ENCODE measurements at places on chromosomes 16 and 17.

GRCh38 chr16:15141586-15141985 lies 47.5 kb upstream of the RRN3 start:
- no peak for DNase-seq

- no peak for DNase-seq
Observed at GRCh38 chr16:63466-63865, 9.0 kb downstream of the RHBDF1 start.

- DNase-seq, result no peak
Observed at GRCh38 chr17:73503560-73503959, 140.7 kb downstream of the SDK2 start.

- no peak for DNase-seq
Observed at GRCh38 chr17:55708175-55708974, 14.3 kb downstream of the TMEM100 start.

GRCh38 chr17:10772425-10773380 lies 31.2 kb downstream of the TMEM238L start:
- DNase-seq, result no peak

GRCh38 chr16:10080051-10080772 lies 102.0 kb downstream of the GRIN2A start:
- no peak for DNase-seq

DNA sequence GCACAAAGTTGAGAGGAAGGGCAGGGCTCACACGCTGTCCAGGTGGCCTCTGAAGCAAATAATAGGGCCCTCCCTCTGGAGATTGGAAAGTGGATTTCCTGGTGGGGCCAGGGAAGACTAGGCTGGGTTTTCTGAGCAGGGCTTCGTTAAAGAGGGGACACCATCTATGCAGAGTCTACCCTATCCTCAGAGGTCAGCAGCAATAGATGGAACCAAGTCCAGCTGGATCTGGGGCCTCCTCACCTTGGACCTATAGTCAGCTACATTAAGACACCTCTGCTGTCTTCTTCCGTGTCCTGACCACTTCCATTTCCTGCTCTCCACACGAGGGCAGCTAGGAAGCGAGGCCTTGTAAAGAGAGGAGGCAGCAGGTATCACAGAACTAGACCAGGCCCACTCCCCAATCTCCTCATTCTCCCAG lies 14.7 kb upstream of the ST6GALNAC1 start:
- DNase-seq, result no peak

DNA sequence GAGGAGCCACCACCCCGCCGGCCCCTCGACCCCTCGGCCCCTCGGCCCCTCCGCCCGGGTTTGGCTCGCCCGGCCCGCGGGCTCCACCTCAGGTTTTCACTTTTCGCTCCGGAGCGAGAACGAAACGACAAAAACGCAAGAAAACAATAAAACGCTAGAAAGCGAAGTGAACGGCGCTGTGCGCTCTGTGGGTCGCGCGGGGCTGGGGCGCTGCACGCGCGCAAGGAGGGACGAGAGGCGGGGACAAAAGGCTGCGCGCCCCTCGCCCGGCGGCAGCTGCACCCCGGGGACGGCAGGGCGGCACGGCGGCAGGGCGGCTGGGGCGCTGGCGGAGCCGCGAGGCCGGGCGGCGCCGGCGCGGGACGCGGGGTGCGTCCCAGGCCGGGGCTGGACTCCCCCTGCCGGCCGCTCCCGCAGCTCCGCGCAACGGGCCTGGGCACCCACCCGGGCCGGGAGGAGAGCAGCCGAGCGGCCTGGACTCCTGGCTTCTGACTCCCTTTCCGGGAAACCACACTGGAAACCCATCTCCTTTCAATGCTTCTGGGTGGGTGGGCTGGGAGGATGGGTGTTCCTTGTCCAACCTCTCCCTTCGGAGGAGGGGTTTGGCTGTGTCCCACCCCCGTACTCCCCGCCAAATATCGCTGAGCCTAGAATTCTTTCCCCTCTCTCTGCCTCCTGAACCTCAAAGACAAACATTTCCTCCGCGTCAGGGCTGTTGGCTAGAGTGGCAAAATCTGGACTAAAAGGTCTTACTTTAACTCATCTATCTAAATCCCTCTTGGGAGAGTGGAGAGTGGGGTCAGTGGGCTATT lies 9.9 kb downstream of the TBX2 start:
- peak; percentile 39 for DNase-seq

DNA sequence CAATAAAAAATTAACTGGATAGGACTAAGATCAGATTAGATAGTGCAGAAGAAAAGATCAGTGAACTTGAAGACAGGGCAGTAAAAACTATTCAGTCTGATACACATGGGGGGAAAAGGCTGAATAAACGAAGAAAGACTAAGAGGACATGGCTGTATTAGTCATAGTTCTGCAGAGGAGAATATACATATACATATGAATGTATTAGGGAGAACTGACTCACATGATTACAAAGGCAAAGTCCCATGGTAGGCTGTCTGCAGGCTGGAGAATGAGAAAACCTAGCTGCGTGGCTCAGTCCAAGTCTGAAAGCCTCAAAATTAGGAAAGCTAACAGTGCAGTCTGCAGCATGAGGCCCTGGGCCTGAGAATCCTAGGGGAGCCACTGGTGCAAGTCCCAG lies 98.2 kb upstream of the GNAO1 start:
- no peak for DNase-seq

DNA sequence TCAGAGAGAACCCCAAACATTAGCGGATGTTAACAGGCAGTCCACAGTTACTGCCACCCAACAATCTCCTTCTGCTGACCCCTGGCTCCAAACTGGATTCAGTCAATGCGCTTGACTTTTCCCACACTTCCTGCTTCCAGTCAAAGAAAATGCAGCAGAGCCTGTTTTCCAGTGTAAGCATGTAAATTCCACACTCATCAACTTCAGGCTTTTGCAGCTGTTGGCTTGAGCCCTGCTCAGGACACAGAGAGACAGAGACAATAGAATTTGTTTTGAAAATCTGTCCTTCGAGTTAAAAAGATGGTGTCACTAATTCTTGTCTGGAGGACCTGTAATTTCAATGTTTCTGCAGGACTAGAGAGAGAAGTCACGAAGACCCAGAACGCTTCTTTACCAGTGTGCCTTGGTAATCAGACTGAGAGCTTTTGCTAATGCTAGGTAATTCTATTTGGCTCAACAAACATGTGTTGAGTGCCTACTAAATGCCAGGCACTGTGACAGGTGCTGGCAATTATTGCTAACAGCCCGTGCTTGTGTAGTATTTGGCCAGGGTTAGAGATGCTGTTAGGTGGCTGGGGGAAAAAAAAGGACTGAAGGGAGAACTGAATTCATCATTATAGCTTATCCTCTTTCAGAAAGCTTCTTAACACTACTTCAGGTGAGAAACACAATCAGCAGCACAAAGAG lies 32.5 kb downstream of the HOXB1 start:
- DNase-seq, result peak; percentile 95

DNA sequence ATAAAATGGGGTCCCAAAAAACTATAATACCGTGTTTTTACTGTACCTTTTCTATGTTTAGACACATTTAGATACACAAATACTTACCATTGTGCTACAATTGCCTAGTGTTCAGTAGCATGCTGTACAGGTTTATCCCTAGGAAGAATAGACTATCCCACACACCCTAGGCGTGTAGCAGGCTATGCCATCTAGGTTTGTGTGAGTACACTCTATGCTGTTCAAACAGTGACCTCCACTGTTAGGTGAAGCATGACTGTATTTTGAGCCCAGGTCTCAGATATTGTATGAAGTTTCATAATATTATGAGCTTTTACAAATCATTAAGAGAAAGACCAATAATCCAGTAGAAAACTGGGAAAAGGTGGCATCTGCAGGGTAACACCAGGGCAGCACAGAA lies 23.6 kb downstream of the MILR1 start:
- DNase-seq, result no peak
